Gastrocnemius medialis (tissue), 4 donors: ENCODE measurements at places on chromosomes 6 and 20. TPM values are rescaled to one million over a fixed set of nuclear protein-coding genes. Genes with fewer than 3 reads are reported as not detected.

GRCh38 chr20:35767683-35768481, 3.9 kb upstream of the PHF20 start:
- peak; percentile 64 for DNase-seq

The FKBP1A gene
- total RNA-seq: 89.4 TPM

DNA sequence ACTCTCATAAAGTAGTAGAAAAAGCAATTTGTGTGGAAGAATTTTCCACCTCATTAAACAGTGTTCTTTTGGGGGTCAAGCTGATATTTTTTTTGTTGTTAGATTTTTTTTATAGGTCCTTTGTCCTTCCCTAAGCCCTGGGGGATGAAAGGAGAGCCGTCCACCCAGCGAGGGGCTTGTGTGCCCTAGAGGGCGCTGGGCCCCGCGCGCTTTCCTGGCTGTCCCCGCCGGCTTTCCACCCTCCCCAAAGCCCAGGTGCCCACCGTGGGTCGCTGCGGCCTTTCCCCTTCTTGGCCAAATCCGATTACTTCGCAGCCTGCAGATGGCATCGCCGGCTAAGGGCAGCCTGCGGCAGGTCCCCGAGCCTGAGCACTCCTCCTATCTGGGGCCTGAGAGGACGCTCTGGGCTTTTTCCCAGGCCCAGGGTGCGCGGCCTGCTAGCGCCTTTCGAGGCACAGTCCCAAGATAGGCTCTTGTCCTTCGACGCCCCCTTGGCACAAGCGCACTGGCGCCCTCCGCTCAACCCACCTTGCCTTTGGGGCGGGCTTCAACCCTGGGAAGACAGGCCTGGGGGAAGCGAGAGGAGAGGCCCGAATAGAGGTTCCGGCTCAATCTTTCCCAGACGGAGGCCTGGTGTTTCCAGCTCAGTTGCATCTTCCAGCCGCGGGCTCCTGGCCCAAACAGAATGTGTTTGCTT, 33.6 kb downstream of the TFAP2A start:
- DNase-seq: no peak

DNA sequence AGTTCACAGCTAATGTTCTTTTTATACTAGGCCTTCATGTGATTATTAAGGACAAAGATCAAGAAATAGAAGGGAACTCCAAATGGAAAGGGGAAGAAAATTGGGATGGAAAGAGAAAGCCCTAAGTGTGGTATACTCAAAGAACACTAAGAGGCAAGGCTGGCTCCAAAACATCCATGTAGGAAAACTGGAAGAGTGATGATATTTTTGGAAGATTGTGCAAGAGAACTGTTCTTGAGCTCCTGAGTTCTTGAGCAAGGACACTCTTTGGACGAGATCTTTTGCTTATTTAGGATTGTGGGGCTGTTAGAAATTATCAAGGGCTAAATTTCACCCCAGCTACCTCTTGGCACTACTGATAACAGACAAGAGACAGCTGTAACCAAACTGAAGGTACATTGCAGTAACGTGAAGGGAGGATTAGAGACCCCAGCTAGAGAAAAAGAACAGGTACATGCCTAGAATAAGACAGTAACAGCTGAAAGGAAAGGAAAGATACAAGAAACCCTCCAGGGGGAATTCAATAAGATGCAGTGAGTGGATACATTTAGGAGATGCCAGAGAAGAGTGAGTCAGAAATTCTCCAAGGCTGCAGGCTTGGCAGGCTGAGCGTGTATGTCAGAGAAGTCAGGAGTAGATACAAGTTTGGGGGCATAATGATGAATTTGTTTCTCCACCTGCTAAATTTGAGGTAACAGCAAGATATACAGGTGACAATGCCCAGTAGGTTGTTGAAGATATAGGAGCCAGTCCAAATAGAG, 69.7 kb downstream of the CBLN4 start:
- peak; percentile 11 for DNase-seq

GRCh38 chr20:49356676-49357075, 78.8 kb upstream of the ZNFX1 start:
- DNase-seq: peak; percentile 79

DNA sequence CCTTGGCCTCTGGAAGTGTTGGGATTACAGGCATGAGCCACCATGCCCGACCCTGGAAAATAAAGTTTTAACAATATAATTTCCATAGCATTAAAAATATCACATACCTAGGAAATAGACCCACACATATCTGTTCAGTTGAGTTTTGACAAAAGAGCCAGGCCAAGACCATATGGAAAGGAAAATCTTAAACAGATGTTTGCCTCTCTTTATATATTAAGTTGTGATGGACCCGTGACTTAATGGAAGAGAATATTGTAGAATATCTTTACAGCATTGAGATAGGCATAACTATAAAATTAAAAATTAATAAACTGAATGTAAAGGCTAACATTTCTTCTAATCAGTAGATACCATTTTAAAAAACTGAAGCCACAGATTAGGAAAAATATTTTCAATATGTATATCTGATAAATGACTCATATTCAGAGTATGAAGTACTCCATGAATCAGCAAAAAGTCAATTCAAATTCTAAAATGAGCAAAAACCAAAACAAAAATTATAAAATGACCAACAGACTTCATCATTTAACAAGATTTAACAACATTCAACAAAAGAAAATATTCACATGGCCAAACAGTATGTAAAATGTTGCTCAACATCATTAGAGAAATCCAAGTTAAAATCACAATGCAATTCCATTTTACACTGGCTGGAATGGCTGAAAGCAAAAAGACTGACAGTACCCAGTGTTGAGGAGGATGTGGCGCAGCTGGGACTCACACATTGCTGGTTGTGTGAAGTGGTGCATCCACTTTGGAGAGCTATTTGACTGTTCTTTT, 43.3 kb downstream of the GTF2H5 start:
- no peak for DNase-seq

- no peak for DNase-seq
These were observed 140.2 kb upstream of the FAM83B start for GRCh38 chr6:54706391-54706790.

The DPPA5 gene
- total RNA-seq: not detected
